CD4-positive, alpha-beta T cell treated with Interleukin-4 for 4 hours (primary cell): ENCODE measurements at places on chromosomes 1 and 21.
A peak's percentile ranks its signal among the peaks of the same experiment; 100 is the strongest.

- DNase-seq, result peak; percentile 82
Measured at GRCh38 chr1:223831755-223832636, 13.8 kb downstream of the TP53BP2 start.

- no peak for DNase-seq
Measured at GRCh38 chr1:40622936-40623629, 42.4 kb downstream of the RIMS3 start.

DNA sequence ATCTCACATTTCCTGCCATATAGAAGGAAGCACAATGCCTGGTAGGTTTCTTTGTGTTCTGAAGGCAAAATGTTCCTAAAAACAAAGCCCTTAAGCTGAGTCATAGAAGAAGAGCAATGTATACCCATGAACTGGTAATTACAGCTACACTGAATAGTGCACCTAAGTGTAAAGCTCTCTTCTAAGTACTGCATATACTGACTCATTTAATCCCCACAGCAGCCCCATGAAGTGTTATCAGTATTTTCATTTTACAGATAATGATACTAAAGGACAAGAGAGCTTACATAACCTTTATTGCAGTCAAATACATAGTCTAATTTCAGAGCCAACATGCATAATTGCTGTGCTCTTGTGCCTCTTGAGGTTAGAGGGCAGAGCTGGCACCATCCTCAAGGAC is 239.9 kb downstream of the DPYD start:
- no peak for DNase-seq

GRCh38 chr1:223849352-223850254 is 3.9 kb upstream of the TP53BP2 start:
- no peak for DNase-seq

GRCh38 chr1:88061492-88062177 is 622.4 kb upstream of the PKN2 start:
- no peak for DNase-seq

DNA sequence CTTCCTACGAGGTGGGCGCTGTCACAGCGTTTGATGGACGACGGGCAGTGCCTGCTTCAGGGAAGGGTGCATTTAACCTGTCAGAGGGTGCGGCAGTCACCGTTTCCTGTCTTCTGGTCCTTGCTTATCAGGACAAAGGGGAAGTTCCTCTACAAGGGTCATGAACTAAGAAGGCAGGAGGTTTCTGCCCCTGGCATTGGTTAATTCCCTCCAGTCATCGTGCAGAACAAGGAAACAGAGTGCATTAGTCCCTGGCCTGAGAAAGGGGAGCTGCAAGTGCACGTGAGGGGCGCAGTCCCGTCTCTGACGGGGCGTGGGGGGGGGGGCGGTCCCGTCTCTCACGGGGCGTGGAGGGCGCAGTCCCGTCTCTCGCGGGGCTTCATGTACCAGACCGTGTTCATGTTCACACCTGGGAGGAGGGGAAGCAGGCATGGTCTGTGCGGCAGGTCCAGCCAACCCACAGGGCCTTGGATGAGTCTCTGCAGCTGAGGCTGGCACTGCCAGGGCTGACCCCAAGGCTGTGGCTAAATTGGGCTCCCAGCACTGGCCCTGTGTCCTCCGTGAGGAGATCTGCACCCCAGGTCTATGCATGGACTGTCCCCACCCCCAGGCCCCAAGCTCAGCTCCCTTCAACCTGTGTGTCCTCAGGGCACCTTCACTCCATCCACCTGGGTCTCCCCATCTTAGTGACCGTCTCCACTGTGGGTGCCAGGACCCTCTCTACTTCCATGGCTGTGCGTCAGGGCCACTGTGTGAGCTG is 89.2 kb upstream of the COL6A1 start:
- DNase-seq, result peak; percentile 14

DNA sequence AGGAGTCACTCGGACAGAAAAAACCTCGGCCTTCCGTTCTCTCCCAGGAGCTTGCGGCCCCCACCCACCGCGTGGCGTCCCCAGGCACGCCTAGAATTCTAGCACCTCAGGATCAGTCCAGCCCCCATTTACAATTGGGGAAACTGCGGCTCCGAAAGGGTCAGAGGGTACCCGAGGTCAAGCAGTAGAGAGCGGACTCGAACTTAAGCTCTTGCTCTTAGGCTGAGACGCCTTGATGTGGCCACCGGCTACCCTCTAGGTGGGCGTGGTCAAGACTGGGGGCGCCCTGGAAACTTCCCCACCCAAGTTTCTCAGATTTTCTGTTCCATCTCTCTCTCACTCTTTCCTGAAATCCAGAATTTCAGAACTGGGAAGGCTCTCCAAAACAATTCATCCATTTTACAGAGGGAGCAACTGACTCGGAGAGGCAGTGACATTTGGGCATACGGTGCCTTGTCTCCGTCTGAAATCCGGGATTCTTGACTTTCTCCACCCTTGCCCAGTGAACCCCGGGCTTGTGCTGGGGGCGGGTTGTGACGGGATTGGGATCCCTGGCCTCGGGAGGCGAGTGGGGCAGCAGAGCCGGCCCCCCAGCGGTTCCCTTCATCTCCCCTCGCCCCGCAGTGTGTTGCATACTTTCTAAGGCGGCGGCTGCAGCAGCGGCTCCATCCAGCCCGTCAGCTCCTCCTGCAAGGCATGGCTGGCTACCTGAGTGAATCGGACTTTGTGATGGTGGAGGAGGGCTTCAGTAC is 777 bp downstream of the AZIN2 start:
- DNase-seq, result no peak

DNA sequence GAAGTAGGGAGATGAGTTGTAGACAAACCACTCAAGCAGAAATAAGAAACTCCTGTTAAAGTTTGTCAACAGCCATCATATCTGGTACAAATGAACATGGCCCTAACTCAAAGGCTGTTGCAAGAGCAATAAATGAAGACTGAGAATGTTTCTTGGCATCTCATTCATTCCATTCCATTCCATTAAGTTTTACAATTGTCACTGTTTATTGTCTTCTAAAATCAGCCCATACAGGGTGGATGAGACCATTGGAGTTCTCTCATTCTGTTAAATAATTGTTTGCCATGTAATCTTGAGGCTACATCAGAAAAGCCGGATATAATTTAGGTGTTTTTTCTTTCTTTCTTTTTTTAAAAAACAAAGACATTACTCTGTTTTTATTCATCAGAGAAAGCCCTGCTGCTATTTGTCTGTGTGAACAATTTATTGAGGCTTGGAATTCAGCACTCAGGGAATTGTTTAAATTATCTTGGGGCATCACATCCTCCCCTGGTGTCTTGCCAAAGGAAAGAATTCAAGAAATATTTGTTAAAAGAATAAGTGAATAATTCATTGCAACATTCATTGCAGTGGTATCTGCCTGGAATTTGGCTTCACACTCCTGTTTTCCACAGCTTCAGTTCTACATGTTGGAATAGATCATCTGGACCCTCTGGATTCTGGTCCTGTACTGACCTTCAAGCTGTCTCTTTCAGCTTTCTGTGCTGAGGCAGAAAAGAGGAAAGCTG is 604.5 kb downstream of the PLPP3 start:
- DNase-seq, result no peak

- DNase-seq, result no peak
Measured at GRCh38 chr21:33994373-33994772, 78.8 kb upstream of the ATP5PO start.

DNA sequence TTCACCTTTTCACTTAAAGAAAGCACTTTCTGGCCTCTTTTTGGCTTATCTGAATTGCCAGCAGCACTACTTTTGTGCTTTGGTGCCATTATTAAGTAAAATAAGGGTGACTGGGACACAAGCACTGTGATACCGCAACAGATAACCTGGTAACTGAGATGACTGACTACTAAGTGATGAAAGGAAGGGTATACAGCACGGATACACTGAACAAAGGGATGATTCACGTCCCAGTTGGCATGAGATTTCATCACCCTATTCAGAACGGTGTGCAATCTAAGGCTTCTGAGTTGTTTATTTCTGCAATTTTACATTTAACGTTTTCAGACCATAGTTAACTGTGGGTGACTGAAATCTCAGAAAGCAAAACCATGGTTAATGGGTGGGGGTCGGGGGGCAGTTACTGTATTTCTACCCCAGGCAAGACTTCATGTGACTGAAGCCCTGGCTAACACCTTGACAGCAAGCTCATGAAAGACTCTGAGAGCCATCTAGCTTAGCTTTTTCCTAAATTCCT is 102.8 kb downstream of the CLIC6 start:
- no peak for DNase-seq

DNA sequence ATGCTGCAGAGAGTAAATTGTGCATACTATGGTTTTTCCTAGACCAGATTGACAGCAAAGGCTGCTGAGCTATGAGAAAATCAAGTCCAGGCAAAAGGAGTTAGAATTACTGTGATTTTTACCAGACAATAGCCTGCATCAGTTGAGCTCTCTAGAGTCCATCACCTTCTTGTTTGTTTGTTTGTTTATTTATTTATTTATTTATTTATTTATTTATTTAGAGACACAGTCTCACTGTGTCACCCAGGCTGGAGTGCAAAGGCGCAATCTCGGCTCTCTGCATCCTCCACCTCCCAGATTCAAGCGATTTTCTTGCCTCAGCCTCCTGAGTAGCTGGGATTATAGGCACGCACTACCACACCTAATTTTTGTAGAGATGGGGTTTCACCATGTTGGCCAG is 24.2 kb upstream of the ABCB10 start:
- DNase-seq, result no peak

DNA sequence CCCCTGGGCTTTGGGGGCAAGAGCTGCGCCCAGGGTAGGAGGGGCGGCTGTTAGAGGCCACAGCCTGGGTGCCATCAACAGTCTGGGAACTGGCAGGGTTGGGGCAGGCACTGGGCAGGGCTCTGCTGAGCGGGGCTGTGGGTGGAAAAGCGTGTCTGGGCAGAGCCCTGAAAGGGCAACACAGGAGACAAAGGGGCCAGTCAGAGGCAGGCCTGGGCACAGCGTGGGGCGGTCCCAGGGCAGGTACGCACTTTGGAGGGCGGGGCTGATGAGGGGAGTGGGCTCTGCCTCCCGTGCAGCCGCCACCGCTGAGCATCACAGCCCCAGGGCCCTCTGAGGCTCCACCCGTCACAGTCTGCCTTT is 13.9 kb downstream of the CELSR2 start:
- no peak for DNase-seq

DNA sequence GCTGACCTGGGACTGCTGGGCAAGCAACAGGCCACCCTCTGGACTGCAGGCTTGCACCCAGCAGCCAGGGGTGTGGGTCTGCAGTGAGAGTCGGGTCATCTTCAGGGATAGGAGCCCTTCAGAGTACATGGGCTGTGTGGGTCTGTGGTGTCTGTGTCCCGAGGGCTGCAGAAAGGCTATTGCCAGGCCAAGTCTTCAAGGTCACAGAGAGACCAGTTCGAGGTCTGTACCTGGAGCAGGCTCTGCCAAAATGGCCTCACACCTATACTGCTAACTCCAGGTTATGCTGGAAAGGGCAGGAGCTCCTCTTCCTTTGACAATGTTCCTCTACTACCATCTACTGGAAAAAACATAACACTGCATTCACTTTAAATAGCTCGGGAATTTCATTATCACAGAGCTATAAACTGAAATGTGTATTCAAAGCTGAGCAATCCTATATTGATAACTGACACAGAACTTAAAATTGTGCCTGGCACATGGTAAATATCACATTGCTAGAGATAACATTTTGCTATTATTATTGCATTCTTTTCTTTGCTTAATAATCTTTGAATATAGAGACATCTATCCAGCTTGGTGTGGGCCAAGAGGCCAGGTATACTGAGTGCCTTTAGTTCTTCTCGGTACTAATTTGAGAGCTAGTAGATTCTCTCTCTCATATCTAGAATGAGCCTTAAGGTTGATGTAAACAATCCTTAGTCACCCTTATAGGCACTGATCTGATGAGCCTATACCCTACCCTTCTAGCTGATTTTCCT is 6.9 kb upstream of the DNAH14 start:
- DNase-seq, result no peak

- DNase-seq, result no peak
Measured at GRCh38 chr1:156336242-156336641, 1.9 kb downstream of the CCT3 start.

DNA sequence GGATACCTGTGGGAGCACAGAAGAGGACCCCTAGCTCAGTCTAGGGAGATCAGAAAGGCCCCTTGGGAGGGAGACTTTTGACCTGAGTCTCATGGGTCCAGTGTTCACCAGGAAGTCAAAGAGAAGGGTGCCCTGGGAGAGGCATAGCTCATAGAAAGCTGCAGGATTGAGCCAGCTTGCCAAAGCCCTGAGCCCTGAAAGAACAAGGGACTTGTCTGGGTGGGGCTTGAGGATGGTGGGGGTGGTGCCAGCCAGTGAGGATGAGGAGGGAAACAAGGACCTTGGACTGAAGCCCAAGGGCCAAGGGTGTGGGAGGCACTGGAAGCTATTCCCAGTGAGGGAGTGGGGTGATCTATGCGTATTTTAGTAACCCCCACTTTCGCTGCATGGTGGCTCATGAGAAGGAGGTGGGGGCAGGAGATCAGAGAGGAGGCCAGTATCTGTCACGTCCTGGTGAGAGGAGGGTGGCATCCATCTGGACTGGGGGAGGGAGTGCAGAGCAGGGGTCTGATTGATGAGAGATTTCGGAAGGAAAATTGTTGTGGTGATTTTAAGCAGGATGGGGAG is 28.4 kb downstream of the DMBX1 start:
- no peak for DNase-seq

DNA sequence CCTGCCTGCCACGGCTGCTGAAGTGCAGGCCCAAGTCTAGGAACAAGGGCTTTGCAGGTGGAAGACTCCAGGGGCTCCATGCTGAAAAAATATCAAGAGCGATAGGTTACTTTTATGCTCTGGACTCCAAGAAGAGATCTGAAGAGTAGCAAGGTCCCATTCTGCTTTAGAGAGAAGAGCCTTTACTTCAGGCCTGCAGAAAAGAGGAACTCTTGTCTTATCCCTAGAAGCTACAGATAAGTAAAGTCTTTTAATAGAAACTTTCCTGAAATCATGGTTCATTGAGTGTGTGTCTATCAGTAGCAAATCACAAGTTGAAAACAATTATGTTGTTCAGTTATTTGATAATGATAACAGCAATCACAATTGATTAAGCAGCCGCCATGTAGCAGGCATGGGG is 113.3 kb downstream of the TNR start:
- DNase-seq, result no peak

GRCh38 chr1:239386453-239387303 is at the start of gene CHRM3:
CHRM3 (plus strand) TSS chr1:239386568; CDS start chr1:239907452, 520,884 bp downstream.
- DNase-seq, result no peak

DNA sequence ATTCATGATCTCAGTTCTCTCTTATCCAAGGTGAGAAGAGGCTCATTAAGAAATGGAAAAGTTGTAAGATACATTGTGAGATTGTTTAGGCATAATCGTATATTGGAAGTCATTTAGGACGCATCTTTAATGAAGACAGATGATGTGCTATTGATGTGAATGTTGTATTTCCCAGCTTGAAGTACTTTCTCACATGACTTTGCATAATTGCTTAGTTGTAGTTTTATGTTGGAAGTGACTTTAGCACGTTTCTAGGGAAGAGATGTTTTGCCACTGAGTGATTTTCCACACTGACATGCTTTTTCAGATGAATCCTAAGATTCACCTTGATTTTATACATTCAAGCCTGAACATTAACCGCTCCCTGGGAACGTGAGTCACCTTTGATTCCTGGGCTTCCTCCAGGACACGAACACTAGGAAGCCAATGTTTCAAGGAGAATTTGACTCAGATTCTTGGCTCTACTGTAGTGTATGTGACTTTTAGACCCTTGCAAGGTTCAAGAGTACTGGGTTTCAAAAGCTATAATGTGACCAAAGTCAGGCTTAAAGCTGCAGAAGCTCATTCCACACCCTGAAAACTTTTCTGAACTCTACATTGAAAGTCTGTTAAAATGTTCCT is 27.9 kb downstream of the ANGEL2 start:
- no peak for DNase-seq

GRCh38 chr1:156549390-156549789 is 23.0 kb downstream of the IQGAP3 start:
- no peak for DNase-seq

GRCh38 chr1:26820784-26821269 is 5.7 kb upstream of the ZDHHC18 start:
- DNase-seq, result peak; percentile 71

- no peak for DNase-seq
Measured at GRCh38 chr1:243745356-243745755, 104.7 kb downstream of the AKT3 start.
